ENCODE measurements at places on chromosomes 6 and 20.

DNA sequence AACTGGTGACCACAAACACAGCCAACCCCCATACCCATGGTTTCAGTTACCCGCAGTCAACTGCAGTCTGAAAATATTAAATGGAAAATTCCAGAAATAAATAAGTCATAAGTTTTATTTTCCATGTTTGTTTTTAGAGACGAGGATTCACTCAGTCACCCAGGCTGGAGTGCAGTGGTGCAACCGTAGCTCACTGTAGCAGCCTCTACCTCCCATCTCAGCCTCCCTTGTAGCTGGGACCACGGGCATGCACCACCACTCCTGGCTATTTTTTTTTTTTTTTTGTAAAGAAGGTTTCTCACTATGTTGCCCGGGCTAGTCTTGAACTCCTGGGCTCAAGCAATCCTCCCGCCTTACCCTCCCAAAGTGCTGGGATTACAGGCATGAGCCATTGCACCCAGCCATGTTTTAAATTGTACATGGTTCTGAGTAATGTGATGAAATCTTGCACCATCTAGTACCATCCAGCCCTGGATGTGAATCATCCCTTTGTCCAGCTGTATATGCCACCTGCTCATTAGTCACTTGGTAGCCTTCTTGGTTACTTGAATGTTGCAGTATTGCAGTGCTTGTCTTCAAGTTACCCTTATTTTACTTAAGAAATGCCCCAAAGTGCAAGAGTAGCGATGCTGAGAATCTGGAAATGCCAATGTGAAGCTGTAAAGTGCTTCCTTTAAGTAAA is 14.5 kb downstream of the CSNK2A1 start:
- DNase-seq = no peak

GRCh38 chr6:21582651-21583050 is 10.9 kb upstream of the SOX4 start:
- no peak for DNase-seq

DNA sequence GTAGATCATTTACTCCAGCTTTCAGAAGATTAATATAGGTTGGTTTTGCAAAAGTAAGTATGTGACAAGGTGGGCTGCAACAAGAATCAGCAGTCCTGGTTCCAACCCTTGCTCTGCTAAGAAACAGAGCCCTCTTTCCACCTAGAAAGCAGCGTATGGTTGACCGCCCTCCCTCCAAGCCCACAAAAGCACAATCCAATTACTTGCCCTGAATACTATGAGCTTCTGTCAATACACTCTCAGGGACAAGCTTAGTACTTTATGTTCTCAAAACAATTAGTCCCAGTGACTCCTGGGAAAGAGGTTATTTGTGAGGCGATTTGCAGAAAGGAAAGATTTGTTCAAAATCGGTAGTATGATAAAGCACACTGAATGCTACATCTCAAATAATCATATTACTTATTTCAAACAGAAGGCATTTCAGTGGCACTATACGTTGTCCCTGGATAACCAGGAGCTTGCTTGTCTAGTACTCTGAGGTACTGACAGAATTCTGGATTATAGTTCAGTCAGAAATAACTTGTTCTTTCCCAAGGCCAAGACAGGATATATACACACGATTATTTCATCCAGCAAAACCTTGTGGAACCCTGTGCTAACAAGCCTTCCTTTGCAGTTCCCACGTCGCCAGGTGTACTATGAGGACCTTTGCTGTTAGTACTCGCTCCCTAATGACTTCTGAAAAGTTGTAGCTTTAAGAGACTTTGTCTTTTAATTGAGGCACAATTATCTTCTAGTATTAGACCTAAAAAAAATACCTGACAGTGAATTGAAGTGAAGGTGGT is 96.9 kb upstream of the ADTRP start:
- no peak for DNase-seq

DNA sequence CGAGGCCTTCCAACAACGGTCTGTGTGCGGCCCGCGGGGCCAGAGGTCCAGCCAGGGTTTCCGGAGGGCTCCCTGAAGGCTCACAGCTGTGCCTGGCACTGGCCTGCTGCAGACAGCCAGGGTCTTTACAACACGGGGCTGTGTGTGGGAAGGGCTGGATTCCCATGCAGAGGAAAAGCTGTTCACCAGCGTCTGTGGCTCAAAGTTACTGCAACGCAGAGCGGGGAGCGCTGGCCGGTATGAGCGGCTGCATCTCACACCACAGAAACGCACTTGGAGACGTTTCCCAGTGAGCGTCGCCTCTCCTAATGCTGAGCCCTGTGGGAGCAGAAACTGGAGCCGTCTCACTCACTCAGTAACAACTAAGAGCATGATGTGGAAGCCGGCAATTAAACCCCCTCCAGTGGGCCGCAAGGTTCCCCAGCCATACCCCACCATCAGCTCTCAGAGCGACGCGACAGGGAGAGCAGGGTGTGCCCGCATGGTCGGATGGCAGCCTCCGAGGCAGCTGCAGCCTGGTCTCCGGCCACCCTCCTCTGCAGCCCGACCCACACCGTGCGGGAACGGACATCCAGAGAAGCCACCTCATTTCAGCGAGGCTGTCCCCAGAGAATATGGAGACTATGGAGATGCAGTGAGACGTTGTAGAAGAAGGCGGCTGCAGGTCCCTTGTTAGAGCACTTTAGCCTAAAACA is 42.6 kb downstream of the DLL1 start:
- no peak for DNase-seq

DNA sequence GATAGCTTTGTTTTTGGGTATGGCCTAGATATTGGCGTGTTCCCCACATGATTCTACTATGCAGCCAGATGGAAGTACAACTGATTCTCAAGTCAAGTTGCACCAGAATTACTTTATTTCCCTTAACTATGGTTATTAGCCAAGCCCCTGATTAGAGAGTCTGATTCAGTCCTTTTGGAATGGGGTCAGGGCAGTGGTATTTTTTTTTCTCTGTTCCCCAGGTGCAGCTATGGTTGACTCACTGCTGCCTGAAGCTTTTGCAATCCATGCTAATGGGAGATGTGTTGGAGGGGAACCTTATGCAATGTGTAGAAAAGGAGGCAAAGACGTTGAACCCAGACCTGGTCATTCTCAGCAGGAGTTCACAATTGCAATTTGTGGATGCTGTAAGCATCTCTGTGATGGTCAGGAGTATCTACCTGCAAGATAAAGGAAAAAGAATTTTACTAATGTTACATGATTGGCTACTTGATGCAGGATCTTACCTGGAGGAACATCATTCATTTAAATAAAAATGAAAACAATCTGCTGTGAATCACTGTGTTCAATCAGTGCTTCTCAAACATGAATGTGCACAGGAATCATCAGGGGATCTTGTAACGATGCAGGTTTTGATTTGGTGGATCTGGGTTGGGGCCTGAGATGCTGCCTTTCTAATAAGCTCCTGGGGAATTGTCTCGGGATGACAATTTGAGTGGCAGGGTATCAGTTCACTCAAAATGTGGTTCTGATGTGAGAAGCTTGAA is 49.4 kb downstream of the PFDN4 start:
- DNase-seq = no peak

DNA sequence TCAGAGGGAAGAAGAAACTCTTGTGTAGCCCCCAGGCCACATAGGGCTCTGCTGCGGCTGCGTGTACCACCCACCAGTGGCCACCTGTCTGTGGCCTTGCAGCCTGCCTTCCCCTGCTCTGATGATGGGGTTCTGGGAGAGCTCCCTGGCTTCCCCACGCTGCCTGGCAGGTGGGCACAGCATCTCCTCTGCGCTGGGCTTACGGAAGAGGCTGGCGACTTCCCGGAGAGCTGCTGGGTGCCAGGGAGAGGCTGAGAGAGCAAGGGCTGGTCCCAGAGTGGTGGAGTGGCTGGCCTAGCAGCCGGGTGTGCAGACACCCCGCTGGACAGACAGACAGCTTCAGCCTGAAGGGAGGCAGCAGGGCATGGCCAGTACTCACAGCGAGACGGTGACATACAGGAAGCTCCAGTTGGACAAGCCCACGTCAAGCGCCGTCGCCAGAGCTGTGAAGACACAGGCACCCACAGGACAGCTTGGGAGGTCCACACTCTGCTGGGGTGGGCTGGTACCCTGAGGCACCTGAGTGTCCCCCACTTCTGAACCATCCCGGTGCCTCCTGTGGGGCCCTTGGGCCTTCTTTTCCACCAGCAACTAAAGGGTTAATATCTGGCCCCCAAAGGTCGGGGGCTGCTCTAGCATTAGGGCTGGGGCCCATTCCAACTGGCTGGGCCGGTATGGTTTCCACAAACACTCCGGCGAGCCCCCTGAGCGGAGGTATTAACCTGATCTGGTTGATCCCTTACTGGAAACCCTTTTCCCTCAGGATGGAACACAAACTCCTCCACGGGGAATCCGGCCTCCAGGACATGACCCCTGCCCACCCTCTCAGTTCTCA is 48.1 kb upstream of the CDH22 start:
- no peak for DNase-seq

- DNase-seq = peak; percentile 87
Measured at GRCh38 chr6:16684896-16685554, 76.2 kb downstream of the ATXN1 start.

- peak; percentile 86 for DNase-seq
Measured at GRCh38 chr6:167093922-167094432, 28.9 kb upstream of the CCR6 start.

DNA sequence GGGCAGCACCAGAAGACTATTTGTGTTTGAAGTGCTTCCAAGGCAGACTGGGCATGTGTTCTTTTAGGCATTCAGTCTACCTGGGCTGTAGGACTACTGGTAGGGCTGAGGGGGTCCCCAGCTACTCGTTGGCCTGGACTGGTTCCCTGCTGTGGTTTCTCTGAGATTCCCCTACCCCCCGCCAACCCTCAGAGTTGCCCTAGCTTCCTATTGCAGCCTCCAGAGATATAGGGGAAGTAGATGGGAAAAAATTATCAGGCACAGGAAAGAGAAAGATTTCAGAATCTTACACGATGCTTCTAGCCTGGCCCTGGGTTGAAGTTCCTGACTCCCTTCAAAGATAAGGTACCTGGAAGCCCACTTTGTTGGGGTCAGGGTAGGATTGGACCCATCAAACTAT is 22.5 kb downstream of the BRPF3 start:
- DNase-seq = no peak

DNA sequence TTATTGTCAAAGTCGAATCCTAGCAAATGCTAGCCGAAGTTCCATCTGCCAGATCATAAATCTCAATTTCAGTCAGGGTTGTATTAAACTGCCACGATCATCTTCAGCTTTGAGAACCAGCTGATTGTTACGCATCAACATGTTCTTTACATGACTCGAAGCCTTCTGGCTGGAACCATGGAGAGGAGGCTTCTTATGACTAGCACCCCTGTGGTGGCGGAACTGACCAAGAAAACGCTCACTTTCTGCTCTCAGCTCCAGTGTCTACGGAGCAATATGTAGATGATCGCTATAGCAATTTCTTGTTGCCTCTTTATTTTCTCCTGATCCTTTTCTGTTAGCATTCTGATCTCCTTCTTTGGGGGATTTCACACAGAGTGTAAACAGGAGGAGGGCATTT is 479.4 kb upstream of the SLC35B3 start:
- no peak for DNase-seq

DNA sequence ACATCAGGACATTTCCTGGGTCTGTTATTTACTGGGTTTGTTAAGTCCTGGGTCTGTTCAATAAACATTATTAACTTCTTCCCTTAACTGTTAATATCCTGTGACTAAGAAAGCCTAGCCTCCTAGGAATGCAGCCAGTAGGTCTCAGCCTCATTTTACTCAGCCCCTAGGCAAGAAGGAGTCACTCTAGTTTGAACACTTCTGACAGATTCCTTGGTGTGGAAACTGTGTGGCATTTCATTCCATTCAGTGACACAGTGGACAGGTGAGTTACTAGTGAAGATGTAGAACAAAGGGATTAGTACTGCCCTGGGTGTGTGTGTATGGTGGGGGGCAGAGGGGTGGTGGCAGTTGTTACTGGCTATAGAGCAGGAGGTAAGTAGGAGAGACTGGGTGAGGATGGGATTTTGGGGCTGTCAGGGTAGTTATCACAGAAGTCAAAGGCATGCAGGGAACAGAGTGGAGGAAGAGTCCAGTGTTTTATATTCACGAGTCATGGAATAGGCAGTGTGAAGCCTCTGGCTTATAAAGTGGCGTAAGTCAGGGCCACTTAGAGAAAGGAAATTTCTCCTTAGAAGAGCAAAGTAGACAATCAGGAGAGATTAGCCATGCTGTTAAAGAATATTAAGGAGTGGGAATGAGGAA is 28.4 kb downstream of the RNF182 start:
- DNase-seq = no peak

DNA sequence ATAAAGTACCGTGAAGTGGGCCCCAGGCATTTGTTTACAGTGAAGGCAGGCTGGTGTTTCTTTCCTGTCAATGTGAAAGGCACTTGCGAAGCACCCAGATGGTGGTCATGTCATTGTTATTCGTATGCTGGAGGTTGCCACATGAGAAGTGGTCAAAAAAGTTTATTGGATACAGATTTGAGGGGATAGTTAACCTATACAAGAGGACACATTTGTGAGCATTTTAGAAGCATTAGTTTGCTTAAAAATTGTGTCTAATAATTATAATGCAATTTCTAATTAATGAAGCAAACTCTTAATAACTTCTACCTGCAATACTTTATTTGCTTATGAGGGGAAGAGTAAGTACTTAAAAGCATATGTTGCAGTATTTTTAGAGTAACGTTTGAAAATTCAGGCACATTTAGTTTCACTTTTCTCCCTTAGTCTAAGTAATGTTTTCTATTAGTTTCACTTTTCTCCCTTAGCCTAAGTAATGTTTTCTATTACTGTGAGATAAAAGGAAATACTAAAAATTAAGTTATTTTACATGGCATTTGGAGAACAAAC is 120.7 kb upstream of the CLDN20 start:
- no peak for DNase-seq

DNA sequence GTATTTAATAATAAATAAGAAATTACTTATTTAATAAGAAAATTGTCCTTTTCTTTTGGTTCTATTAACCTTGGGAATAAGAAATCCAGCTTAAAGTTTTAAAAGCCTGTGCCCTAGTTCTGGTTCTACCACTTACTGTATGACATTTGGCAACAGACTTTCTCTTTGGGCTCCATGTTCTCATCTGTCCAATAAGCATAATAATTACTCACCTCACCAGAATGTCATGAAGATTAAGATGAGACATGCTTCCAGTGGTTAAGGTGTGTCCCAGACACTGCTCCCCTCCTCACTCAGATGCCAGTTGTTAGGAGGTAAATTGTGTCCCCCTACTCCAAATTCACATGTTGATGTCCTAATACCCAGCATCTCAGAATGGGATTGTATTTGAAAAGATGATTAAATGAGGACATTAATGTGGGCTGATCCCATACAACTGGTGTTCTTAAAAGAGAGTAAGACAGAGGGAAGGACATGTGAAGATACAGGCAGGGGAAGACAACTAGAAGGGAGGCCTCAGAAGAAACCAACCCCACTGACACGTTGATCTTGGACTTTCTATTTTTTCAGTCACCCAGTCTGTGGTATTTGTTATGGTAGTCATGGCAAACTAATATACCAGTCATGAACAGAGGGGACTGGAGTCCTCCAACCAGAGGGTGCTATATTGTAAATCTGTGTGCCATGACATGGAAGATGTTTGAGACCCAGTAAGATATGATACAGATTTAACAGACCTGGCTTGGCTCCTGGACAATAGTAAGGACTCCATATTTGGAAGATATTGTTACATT is 6.4 kb upstream of the MICAL1 start:
- DNase-seq = no peak
